ENCODE measurements at places on chromosomes 2 and 18.
A peak's percentile ranks its signal among the peaks of the same experiment; 100 is the strongest.

- DNase-seq = no peak
These were observed 160.4 kb downstream of the NUP35 start for GRCh38 chr2:183284606-183285005.

DNA sequence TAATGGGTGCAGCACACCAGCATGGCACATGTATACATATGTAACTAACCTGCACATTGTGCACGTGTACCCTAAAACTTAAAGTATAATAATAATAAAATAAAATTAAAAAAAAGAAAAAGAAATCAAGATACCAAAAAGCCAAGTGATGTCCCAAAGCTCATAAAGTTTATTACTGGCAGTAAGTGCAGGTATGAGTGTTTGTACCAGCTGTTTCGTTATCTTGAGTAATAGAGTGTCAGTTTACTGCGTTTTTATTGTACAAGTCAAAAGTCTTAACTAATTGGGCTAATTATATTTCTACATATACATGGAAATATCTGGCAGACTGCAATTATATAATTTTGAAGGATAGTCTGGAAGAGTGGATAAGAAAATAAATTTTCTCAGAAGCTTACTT, 41.8 kb downstream of the MFSD6 start:
- no peak for DNase-seq

GRCh38 chr2:191625446-191625845, 52.5 kb upstream of the NABP1 start:
- DNase-seq = no peak

DNA sequence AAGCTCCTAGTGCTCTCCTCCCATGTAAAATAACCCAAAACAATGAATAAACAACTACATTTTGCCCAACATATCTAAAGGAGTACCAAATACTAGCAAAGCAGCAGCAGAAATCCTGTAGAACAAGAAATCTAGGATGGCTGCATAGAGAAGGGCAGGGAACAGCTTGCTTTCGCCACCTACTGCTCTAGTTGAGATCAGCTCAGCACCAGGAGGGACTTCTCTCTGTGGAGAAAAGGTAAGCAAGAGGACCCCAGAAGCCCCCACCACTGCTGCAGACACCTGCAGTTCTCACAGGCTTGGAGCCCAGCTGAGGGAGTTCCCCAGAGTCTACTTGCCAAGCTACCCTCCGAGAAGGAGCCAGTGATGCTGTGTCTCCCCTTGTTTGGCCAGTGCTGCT, 243.0 kb upstream of the CHST9 start:
- no peak for DNase-seq

- no peak for DNase-seq
These were observed 25.6 kb downstream of the CYB5A start for GRCh38 chr18:74266161-74266560.

- DNase-seq = no peak
These were observed 81.8 kb downstream of the RTP5 start for GRCh38 chr2:241951316-241951700.

- no peak for DNase-seq
These were observed 205.9 kb downstream of the MYO1B start for GRCh38 chr2:191451116-191451515.

DNA sequence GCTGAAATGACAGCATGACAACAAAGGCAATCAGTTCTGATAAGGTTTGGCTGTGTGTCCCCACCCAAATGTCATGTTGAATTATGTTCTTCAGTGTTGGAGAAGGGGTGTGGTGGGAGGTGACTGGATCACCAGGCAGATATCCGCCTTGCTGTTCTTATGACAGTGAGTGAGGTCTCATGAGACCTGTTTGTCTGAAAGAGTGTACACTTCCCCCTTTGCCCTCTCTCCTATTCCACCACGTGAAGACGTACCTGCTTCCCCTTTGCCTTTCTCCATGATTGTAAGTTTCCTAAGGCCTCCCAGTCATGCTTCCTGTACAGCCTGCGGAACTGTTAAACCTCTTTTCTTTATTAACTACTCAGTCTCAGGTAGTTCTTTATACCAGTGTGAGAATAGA, 553.0 kb downstream of the DCDC2C start:
- no peak for DNase-seq

DNA sequence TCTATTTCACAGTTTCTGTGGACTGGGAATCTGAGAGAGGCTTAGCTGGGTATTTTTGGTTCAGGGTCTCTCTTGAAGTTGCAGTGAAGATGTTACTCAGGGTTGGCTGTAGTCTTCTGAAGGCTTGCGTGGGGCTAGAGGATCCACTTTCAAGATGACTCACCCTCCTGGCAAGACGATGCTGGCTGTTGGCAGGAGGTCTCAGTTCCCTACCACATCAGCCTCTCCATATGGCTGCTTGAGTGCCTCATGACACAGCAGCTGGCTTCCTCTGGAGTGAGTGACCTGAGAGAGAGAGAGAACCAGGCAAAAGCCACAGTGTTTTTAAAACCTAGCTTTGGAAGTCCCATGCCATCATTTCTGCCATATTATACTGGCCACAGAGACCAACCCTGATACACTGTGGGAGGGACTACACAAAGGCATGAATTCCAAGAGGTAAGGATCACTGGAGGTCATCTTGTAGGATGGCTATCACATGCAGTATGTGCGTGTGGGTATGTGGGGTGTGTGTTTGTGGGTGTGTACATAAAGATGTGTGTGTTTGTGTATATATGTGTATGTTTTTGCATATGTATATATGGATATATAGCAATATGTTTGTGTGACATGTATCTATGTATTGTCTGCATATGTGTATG, 25.1 kb downstream of the DNPEP start:
- DNase-seq = no peak

DNA sequence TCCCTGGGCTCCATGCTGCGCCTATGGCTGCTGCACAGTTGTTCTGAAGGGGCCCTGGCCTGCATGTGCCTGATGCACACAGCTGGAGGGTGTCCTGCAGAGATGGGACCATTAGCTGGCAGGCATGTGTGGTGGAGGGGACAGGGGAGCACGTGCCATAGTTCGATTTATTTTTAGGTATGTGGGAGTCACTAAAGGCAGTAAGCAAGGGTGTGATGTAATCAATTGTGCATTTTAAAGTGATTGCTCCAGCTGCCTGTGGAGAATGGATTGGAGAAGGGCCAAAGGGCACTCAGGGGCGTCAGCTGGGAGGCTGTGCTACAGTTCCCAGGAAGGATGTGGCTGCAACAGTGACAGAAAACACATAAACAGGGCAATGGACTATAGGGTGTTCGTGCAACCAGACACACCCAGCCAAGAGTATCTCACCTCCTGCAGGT, 205.1 kb downstream of the ARL4C start:
- DNase-seq = no peak

DNA sequence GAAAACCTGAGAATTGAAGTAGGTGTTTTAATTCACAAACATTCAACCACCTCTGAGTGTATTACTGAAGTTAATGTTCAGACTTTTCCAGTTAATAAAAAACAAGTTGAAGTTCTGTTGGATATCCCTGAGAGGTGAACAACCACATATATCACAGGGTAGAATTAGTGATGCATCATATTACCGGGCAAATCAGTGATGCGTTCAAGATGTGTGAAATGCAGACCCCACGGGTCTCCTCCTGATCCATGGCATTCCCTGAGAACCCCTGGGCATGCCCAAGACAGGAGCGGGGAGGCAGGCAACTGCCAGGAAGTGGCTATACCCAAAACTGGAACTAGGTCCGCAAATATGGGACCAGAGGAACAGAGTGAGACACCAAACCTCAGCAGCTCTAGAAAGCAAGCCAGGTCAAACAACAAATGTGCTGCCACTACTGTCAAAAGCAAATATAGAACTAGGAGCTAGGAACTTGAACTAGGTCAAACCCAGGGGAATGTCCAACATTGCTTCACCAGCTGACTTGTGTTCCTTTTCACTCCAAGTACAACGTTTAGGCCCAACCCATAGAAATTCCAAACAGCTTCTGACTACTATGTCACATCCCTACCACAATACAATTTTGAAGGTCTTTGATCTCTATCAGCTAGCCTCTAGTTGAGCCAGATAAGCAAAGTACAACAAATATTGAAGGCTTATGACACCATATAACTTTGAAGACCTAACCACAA, 20.2 kb downstream of the PSTPIP2 start:
- DNase-seq = no peak

- no peak for DNase-seq
These were observed 34.2 kb downstream of the TRAPPC12 start for GRCh38 chr2:3413697-3414096.

DNA sequence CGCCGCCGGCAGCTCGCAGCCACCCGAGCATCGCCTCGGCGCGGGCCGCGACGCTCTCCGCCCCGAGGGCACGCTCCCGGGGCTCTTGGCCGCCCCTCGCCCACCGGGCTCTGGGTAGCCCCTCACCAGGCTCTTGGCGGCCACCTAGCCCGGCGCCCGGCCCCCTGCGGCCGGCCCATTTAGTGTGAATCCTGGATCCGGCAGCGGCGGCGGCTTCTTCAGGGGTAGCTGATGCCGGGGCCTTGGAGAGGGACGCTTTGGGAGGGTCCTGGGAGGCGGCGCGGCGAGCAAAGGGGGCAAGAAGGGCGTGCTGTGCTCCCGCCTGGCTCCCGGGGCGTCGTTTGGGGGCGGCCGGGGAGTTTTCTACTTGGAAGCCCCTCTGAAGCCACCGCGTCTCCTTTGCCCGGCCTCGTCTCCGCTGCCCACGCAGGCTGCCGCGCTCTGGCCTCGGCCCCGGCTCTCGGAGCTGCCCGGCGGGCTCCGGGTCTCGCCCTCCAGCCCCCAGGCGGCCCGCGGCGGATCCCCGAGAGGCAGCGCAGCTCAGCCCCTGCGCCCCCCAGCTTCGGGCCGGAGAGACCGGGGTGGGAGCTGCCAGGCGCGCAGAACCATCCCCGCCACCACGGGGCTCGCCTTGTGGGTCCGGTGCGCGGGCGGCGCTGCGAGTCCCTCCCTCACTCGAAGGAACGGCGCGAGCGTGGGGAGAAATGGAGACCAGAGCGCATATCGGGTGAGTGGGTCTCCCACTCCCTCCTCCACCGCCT, 509 bp downstream of the PIEZO2 start:
- no peak for DNase-seq

GRCh38 chr2:177314722-177315264, 50.3 kb upstream of the NFE2L2 start:
- no peak for DNase-seq

DNA sequence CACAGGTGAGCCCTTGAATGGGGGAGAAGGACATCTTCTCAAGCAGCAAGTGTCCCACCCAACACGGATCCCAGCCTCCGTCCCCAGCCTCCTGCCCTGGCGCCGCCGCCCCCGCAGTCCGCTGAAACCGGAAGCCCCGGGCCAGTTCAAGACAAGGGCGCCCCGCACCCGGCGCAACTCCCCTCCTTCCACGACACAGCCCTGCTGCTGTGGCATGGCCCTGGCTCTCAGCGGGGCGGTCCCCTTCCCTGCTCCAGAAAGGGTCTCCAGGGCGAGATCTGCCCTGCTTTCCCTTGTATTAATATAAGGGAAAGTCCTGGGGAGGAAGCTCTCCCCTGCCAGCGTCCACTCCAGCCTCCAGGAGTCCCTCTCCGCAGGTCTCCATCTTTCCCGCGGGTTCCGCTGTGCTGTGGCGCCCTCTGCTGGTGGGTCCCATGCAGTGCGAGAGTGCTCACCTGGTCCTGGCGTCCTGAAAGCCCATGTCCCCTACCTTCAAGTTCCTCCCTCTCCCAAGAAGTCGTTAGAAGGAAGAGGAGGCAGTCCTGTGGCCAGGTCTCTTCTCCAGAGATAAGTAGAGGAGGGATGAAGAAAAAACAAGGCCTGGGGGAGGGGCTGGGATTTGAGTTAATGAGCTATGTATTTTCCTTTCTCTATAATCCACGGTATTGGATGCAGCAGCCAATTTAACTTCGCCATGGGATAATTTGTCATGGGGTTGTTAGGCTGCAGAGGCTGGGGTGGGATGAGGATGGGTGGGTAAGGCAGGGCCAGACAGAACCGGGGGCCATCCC, 176.0 kb downstream of the SMAD2 start:
- peak; percentile 58 for DNase-seq

GRCh38 chr2:216789081-216789480, 70.8 kb downstream of the TNP1 start:
- no peak for DNase-seq

DNA sequence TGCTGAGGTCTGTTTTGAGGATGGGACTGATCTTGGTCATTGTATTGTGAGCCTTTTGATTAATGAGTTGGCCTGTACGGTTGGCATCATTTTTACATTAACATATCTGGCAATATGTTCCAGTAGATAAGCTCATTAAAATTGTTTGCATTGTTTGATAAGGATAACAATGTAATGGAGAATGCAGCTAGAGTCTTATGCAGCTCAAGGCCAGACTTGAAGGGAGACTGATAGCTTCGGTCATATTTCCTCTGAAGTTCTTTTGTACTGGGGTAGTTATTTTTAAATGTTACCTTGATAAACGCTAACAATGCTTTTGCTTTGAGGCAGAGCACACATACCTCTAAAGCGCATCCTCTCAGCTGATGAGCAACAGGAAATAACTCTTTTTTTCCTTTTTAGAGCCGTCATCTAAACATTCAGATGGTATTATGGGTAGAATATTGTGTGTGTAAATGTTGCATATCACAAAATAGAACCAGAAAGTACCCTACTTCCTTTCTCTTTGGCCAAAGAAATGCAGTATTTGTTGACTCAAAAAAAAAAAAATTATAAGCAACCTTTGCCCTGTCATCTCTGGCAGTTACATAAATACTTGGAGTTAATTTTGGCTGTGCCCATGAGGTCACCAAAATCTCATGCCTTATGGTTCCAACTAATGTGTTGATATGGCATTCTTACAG, 1.3 kb downstream of the MAPRE2 start:
- DNase-seq = no peak

DNA sequence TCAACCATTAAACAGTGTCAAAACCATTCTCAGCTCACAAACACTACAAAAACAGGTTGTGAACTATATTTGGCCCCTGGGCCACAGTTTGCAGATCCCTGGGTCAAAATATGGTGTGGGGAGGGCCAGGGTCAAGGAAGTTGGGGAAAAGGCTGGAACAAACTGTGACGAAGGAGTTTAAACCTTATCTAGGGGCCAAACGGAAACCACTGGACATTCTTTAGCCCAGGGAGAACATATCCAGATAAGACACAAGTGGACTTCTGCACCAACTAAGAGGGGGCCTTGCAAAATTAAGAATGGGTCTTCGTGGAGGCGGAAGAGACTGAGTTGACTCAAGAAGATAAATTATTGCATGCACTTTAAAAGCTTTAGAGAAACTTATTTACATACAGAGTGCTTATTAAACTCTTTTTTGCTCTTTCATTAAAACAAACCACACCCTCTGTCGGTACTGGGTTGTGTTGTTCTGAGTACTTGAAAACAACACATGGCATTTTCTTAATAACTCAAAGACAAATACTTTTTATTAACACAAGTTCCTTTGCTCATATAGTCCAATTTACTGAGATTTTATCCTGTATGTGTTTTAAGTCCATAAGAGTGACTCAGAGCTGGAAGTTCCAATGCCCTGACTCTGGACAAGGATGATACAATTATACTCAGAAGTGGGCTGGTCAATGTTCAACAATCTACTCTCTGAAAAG, 5.3 kb upstream of the ASAP2 start:
- no peak for DNase-seq

DNA sequence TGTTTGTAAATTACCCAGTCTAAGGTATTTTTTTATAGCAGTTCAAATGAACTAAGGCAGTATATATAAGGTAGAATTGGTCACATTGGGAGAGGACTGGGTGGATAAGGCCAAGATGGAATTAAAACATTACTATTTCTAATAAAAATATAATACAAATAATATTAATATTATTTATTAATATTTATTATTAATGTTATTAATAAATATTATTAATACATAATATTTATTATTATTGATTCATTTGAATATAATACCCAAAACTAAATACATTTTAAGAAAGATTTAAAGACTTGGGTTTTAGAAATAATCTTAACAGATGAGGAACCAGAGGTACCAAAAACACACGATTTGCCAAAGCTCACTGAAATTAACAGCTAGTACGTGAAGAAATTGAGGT, 30.5 kb upstream of the MC2R start:
- DNase-seq = no peak

GRCh38 chr2:127673291-127674069, 1.9 kb downstream of the LIMS2 start:
- DNase-seq = no peak

Data from activated naive CD4-positive, alpha-beta T cell treated with Interleukin-2 at 50 U/mL for 16 hours (primary cell).